ENCODE measurements at places on chromosomes 16 and 17.

GRCh38 chr17:37098152-37098551 lies 149.4 kb downstream of the AATF start:
- no peaks in the 10 kb centered on the region for H3K4me1 ChIP-seq
- no peak overlapping the region for H3K27ac ChIP-seq
- no peak for DNase-seq
- peaks cover 37% of the 10 kb centered on the region for H3K36me3 ChIP-seq

GRCh38 chr17:74921026-74921681 lies 1.9 kb downstream of the USH1G start:
- no peak overlapping the region for H3K4me3 ChIP-seq
- no peaks in the 10 kb centered on the region for H3K36me3 ChIP-seq
- H3K27me3 ChIP-seq, result peaks cover 35% of the 10 kb centered on the region
- no peak for DNase-seq

GRCh38 chr17:81431545-81432482 lies 36.6 kb downstream of the BAHCC1 start:
- peaks cover 6% of the 10 kb centered on the region for H3K4me1 ChIP-seq
- no peak for DNase-seq
- H3K27me3 ChIP-seq, result peaks cover 18% of the 10 kb centered on the region
- H3K27ac ChIP-seq, result no peak overlapping the region

DNA sequence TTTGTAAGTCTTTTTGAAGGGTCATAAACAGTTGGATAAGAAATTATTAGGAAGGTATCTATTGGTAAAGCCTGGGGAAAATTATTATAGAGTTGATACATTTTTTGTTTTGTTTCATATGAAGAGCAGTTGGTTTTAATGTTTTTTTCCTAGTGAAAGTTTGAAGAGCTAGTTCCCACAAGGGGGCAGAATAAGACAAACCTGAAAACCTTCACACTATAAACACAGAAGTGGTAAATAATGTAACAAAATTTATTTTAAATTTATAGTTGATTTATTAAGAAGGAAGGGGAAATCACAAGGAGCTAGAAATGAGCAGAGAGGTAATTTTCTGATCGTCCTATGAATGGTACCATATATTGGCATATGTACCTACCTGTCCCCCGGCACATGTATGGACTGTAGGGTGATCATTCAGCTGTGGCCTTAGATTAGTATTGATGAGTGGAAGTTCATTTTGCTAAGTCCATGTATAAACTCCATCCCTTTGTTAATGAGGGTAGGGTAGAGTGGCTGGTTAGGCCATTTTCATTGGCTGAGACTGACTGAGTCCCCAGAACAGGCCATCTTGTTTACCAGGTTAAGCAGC lies 116.3 kb downstream of the TANC2 start:
- no peaks in the 10 kb centered on the region for H3K27me3 ChIP-seq
- no peak for DNase-seq
- H3K36me3 ChIP-seq, result peaks cover 3% of the 10 kb centered on the region
- no peak overlapping the region for H3K27ac ChIP-seq
- no peak overlapping the region for H3K4me3 ChIP-seq

GRCh38 chr16:48158296-48158695 lies 2.5 kb upstream of the ABCC12 start:
- H3K27ac ChIP-seq, result no peak overlapping the region
- H3K36me3 ChIP-seq, result no peaks in the 10 kb centered on the region
- peaks cover 25% of the 10 kb centered on the region for H3K4me1 ChIP-seq
- peak; percentile 65 for DNase-seq
- peak overlapping the region; percentile 30 for H3K4me3 ChIP-seq

DNA sequence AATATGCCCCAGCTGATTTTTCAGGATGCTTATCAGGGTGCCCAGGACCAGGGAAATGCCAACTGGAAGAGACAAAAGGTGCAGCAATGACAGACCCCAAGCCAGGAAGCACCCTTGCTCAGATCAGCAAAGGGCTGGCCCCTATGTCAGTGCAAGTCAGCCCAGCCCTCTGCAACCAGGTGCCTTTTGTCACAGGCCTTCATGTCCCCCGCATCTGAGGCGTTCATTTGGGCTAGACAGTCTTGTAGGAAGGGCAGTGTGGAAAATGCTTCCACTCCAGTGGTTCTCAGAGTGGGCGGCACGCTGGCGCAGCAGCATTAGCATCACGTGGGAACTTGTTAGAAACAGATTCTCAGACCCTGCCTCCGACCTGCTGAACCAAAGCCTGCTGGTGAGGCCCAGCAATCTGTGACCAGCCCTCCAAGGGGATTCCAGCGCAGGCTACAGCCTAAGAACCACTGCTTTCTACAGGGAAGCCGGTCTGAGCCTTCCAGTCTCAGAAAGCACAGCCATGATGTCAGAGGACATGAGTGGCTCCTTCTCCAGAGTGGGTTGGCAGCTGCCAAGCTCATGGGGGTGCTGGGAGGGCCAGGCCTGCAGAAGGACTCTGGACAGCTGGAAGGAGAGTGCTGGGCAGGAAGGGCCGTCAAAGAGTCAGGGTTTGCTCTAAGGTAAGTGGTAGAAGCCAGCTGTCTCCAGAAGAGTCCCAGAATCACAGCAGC lies 13.1 kb downstream of the SLC47A2 start:
- H3K36me3 ChIP-seq, result no peaks in the 10 kb centered on the region
- no peak for DNase-seq
- no peak overlapping the region for H3K4me3 ChIP-seq
- no peaks in the 10 kb centered on the region for H3K4me1 ChIP-seq

GRCh38 chr17:6912110-6913051 lies 80.9 kb upstream of the TEKT1 start:
- no peaks in the 10 kb centered on the region for H3K36me3 ChIP-seq
- no peak for DNase-seq
- peaks cover 2% of the 10 kb centered on the region for H3K27me3 ChIP-seq
- H3K4me1 ChIP-seq, result peaks cover 22% of the 10 kb centered on the region
- H3K27ac ChIP-seq, result no peak overlapping the region
- no peak overlapping the region for H3K4me3 ChIP-seq

DNA sequence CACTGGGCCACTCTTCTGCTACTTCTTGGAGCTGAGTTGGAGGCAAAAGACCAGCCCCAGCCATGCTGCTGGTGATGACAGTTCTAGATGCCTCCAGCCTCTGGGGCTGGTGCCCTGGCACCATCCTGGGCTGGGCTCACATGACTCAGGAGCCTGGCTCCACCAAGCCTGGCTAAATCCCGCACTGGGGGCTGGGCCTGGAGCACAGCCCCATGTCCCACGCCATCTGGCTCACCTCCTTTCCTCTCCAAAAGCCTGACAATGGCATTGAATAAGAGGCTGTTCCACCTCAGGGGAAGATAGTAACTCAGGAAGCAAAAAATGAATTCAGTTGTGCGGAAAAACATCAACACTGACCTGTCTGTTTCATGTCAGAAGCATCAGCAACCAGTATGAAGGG lies 45.1 kb upstream of the MTSS2 start:
- H3K27me3 ChIP-seq, result no peaks in the 10 kb centered on the region
- H3K36me3 ChIP-seq, result peaks cover 11% of the 10 kb centered on the region
- no peak overlapping the region for H3K4me3 ChIP-seq
- no peak overlapping the region for H3K27ac ChIP-seq
- peaks cover 7% of the 10 kb centered on the region for H3K4me1 ChIP-seq

DNA sequence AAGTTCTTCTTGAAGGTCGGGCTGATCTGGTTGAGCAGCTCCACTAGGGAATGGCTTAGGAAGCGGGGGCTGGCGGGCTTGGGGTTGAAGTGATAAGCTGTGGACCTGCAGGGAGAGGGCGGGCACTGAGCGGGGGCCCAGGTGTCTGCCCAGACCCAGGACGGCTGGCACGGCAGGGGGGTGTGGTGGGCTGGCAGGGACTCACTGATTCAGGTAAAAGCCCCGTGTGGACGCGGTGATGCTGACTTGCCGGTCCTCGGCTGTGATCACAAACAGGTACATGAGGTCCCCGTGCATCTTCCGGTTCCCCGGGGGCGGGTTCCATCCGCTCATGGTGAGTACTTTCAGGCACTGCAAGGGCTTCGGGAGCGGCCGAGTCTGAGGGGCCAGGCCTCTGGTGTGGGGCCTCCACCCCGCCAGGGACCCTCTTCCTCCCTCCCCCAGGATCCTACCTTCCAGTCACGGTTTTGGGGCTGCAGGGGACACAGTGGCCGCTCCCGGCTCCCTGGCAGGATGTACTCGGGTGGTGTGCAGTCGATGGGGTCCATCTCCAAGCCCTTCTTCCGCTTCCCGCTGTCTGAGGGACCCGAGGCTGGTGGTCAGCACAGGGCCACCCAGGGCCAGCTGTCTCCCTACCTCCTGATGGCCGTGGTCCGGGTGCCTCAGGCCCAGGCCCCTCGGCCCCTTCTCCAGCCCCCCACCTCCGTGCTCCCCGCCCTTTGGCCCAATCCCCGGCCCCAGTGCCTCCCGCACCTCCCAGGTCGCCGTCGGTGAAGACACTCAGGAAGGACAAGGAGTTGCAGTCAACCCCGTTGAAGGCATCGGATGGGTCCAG lies 10.2 kb downstream of the CLUH start:
- H3K4me1 ChIP-seq, result peaks cover 8% of the 10 kb centered on the region
- peaks cover 33% of the 10 kb centered on the region for H3K36me3 ChIP-seq

- DNase-seq, result no peak
- H3K27me3 ChIP-seq, result no peaks in the 10 kb centered on the region
- H3K27ac ChIP-seq, result no peak overlapping the region
- H3K4me3 ChIP-seq, result no peak overlapping the region
These were observed 144.3 kb downstream of the VPS53 start for GRCh38 chr17:570388-570787.

DNA sequence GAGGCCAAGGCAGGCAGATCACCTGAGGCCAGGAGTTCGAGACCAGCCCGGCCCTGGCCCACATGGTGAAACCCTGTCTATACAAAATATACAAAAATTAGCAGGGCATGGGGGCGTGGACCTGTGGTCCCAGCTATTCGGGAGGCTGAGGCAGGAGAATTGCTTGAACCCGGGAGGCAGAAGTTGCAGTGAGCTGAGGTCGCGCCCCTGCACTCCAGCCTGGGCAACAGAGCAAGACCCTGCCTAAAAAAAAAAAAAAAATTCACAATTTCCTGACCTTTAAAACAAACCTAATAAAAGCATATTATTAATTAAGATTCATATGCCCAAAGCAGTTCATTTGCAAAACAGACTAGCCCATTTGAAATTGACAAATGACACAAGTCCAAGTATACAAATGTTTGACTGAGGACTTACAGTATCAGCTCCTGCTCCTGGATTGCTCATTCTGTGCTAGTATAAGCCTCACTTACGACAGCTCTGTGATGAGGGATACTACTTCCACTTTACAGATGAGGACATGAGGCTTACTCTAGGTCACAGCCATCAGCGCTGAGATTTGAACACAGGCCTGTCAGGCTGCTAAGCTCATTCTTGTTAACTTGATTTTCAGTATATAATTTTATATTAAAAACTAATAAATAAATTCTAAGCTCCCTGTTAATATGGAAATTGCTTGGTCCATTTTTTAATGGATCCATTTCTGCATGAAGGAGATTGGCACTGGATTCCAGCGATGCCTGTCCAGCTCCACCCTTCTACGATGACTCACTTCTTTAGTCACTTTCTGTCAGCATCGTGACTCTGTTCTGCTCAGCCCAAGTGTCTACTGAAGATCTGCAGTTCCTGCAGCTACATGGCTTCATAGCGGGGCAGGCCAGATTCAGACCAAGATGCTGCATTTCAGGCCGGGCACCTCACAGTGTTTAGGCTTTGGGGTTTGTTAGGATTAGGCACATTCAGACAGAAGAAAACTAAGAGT lies 88.2 kb downstream of the WDR59 start:
- H3K27ac ChIP-seq, result no peak overlapping the region
- no peaks in the 10 kb centered on the region for H3K27me3 ChIP-seq
- H3K4me3 ChIP-seq, result no peak overlapping the region
- no peak for DNase-seq

DNA sequence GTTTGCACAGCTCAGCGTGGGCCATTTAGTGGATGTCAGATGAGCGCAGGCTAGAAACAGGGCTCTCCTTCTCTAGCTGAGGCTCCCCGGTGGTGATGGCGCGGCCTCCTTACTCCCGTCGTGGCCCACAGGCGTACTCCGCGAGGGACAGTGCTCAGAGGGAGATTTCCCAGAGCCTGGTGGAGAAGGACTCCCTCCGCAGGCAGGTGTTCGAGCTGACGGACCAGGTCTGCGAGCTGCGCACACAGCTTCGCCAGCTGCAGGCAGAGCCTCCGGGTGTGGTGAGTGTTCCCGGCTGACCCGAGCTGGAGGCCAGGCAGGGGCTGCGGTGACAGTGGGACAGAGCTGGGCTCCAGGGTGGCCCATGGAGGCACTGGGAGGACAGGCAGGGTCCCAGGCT lies 21.4 kb downstream of the CARD14 start:
- H3K36me3 ChIP-seq, result no peaks in the 10 kb centered on the region
- no peak overlapping the region for H3K4me3 ChIP-seq
- peaks cover 5% of the 10 kb centered on the region for H3K27me3 ChIP-seq
- no peak overlapping the region for H3K27ac ChIP-seq

DNA sequence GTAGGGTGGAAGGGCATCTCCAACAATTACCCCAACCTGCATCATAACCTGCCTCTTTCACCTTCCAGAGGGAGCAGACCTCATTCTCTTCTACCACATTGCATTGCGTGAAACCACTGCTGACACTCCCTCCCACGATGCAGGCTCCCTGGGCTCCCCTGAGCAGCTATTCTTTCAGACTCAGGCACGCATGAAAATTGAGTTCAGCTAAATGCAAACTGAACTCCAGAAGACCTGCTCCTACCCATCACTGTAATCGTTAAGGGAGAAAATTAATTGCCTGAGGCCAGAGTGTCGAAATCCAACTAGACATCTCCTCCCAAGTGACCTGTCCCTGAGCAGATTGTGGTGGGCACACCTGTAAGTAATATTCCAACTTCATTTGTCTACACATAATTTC lies 186.0 kb downstream of the GRIN2A start:
- no peak overlapping the region for H3K27ac ChIP-seq
- no peak for DNase-seq
- H3K4me1 ChIP-seq, result no peaks in the 10 kb centered on the region
- no peaks in the 10 kb centered on the region for H3K27me3 ChIP-seq
- H3K36me3 ChIP-seq, result no peaks in the 10 kb centered on the region

DNA sequence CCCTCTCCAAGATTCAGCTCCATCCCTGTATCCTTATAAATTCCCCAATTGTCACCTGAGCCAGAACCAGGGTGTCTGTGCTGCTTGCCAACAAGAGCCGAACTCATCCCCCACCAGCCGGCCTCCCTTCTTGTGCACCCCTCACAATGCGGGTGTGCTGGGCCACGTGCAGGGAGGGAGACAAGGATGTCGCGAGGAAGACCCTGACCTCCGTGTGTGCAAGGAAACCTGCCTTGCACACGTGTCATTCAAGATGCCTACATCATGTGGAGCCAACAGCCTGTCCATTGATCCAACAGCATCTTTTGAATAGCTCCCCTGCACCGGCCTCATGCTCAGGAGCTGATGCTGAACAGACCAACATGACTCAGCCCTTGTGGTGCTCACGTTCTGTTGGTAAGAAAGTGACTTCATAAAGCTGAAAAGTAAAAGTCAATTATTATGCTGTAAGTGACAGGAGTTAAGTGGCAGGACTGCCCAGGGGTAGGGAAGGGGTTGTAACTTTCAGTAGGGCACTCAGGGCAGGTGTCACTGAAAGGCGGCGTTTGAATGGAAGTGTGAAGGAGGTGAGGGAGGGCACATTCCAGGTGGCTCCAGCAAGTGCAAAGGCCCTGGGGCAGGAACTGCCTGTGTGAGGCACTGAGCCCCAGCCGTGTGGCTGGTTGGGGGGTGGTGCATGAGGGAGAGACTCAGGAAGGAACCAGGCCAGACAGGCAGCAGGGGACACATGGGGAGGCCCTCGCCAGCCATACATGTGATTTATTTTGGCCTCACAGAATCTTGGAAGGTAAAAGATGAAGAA lies 302.2 kb downstream of the FOXL1 start:
- H3K4me3 ChIP-seq, result no peak overlapping the region
- no peaks in the 10 kb centered on the region for H3K36me3 ChIP-seq
- no peaks in the 10 kb centered on the region for H3K4me1 ChIP-seq
- H3K27ac ChIP-seq, result no peak overlapping the region
- peaks cover 39% of the 10 kb centered on the region for H3K27me3 ChIP-seq

All from activated CD4-positive, alpha-beta T cell treated with anti-CD3 and anti-CD28 coated beads for 36 hours (primary cell).